Tibial artery (tissue), 4 donors: ENCODE measurements at places on chromosomes 13 and 19.

DNA sequence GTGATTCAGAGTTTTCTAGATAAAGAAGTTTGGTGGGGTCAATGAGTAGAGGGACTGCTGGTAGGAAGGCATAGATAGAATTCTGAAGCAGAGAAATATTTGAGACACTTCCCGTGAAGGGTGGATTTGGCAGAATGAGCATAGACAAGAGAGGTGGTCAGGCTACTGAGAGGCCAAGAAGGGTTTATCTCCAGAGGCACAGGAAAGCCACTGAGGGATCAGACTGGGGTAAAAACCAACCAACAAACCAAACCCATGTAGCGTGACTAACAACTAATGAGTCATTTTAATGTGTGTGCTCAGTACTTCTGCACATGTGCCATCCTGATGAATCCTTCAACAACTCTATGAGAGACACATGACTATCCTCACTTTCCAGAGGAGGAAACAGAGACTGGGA is 60.0 kb upstream of the SERP2 start:
- no peak for DNase-seq

GRCh38 chr13:27199696-27200095 is 28.1 kb upstream of the USP12 start:
- DNase-seq = no peak

DNA sequence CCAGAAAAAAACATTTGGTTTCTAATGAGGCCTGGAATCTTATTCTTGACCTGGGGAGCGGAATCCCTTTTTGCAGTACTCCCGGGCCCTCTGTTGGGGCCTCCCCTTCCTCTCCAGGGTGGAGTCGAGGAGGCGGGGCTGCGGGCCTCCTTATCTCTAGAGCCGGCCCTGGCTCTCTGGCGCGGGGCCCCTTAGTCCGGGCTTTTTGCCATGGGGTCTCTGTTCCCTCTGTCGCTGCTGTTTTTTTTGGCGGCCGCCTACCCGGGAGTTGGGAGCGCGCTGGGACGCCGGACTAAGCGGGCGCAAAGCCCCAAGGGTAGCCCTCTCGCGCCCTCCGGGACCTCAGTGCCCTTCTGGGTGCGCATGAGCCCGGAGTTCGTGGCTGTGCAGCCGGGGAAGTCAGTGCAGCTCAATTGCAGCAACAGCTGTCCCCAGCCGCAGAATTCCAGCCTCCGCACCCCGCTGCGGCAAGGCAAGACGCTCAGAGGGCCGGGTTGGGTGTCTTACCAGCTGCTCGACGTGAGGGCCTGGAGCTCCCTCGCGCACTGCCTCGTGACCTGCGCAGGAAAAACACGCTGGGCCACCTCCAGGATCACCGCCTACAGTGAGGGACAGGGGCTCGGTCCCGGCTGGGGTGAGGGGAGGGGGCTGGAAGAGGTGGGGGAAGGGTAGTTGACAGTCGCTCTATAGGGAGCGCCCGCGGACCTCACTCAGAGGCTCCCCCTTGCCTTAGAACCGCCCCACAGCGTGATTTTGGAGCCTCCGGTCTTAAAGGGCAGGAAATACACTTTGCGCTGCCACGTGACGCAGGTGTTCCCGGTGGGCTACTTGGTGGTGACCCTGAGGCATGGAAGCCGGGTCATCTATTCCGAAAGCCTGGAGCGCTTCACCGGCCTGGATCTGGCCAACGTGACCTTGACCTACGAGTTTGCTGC is at the start of gene ICAM4:
Gene ICAM4 (plus strand): TSS at position 153 of the 935 bp plus-strand sequence. CDS start 58 bp downstream, at position 211.
- DNase-seq = peak; percentile 54

GRCh38 chr13:24642219-24642618 is 38.0 kb upstream of the ATP12A start:
- no peak for DNase-seq

DNA sequence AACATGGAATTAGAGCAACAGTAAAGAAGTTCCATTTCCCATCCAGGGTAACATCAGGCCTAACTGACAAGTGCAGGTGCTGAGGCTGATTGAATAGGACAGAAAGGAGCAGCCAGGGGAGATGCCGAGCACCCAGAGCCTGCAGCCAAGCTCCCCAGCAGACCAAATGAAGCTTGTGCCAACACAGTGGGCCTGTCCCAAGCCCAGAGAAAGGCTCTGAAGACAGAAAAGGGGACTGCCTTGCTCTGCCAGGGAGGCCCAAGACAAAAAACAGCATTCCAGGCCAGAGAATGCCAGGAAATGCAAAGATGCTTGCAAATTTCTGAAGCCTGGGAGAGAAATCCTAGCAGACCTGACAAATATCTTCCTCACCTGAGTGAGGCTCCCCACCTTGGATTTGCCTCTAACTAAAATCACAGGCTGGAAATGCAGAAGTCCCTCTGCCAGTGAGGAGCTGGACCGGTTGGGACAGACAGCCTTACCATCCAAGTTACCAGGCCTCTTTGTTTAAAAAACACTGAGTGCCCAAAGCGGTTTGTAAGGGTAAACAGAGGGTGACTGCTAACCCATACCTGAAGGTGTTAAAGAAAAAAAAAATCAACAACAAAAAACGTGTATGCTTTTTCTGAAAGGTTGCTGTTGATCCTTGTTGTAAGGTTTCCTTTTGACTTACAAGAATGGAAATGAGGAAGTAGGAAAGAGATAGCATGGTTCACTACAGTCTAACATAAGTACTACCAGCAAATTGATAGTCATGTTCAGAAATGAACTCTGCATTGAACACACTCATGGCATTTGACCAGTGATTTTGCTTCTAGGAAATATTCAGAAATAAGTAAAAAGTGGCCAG is 11.8 kb upstream of the HMGB1 start:
- no peak for DNase-seq

GRCh38 chr13:85853901-85854663 is 54.9 kb upstream of the SLITRK6 start:
- DNase-seq = no peak

GRCh38 chr13:86464193-86464592 is 665.0 kb upstream of the SLITRK6 start:
- no peak for DNase-seq

DNA sequence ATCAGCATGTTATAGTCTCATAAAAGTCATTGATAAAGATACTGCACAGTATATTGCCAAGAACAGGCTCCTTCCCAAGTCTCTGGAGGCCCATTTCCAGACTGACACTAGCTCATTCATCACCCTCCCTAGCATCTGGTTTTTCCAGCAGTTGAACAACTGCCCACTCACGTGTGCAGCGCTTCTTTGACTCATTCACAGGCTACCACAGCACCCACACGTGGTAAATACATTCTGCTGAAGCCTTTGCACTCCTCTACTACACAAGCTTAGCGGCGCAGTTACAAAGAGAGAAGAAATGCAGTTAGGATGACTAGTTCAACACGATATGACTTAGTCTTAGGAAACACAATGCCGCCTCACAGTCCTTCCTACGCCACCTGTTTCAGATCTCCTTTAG is 87.7 kb downstream of the DOCK9 start:
- no peak for DNase-seq

- DNase-seq = no peak
Measured at GRCh38 chr13:30520571-30520970, 54.8 kb upstream of the HMGB1 start.

DNA sequence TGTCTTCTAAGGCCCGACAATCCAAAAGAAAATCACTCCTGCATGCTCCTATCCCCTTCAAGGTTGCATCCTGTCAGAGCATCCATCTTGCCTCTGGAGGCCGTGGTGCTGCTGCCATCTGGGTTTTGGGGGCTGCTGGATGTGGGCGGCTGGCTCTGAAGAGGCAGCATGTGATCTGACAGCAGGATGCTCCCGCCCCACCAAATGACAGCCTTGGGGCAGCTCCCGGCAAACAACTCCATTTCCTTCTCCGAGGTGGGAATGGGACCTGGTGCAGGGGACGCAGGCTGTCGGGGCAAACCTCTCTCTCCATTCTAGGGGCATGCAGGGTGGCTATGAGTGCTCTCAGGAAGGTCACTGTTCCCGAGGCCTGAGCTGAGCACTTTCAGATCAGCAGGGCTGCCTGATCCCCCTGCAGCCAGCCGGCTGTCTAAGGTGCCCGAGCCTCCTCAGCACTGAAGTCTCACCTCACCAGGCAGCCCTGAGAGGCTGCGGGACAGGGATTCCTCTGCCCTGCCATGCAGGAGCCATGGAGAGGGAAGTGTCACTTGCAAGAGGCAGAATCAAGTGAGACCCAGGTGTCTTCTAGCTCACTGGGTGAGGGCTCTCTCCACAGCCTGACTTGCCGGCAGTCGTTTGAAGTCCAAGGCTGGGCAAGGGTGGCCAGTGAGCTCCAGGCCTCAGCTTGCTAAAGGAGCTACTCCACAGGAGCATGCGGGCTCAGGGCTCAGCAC is 28.8 kb downstream of the TSSK6 start:
- DNase-seq = no peak

- no peak for DNase-seq
Measured at GRCh38 chr13:52393572-52394357, 12.2 kb downstream of the THSD1 start.

DNA sequence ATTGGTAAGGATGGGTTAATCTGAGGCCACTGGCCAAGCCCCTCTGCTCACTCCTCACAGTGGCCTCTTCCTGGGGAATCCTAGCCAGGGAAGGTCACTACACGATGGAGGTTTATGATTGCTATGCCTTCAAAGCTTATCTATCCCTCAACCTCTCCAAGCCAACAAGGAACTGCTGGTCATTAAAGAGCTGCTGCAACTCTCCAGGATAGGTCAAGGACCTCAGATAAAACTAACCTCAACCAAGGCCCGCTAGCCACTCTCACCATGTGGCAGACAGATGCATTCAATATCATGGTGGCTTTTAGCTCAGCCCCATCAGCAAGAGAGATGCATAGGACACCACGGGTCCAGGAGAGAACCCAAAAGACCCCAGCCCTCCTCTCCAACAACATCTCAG is 71.6 kb downstream of the SERTM1 start:
- DNase-seq = no peak

DNA sequence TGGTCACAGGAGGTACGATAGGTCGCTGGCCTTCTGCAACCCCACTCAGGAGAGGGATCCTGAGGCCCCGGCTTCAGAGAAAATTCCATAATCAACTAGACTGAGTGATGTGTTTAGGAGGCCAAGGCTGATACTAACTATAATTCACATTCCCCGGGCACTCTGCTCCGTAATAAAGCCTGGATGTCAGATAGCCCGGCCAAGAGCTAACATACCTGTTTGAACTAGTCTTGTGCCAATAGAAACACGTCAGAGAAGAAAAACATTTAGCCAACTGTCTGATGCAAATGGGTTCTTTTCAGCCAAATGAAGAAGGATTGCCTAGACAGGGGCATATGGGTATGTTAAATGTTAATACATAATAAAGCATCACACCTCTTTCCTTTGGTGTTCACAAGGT is 204.2 kb downstream of the TSHZ3 start:
- no peak for DNase-seq

- DNase-seq = no peak
Measured at GRCh38 chr19:38049105-38049649, 142.2 kb downstream of the SIPA1L3 start.

GRCh38 chr13:100694722-100695508 is 20.3 kb upstream of the TMTC4 start:
- DNase-seq = no peak

DNA sequence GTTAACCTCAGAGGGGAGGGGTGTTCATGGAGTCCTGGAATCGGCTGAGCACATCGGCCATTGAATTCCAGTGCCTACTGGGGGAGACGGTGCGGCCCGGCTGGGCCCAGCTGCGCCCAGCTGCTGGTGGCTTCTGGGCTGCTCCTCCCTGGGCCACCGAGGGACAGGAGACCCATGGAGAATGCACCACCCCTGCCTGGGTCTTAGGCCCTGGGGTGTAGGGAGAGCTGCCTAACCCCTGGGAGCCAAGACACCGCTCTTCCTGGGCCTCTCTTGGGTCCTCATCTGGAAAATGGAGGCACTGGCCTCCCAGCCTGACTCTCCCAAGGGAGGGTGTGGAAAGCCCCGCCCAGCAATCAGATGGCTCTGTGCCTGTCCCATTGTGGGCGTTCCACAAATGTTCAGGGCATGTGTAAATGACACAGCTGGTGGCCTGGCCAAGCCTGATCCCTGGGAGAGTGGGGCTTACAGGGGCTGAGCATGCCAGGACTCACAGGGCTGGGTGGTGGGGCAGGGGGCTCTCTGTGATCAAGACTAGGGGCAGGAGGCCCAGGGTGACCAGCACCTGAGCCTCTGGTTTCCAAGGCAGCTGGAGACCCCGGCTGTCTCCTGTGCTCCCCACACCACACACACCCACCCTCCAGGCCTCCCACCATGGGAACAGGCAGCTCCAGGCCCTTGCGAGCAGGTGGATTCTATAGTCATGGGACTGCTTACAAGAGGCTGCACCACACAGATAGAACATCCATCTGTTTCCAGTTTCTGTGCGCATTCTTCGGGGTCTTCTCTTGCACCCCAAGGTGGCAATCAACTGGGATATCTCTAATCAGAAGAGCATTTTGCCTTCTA is 150.9 kb downstream of the URI1 start:
- no peak for DNase-seq

- no peak for DNase-seq
Measured at GRCh38 chr19:54517483-54517882, 14.9 kb downstream of the LAIR2 start.

DNA sequence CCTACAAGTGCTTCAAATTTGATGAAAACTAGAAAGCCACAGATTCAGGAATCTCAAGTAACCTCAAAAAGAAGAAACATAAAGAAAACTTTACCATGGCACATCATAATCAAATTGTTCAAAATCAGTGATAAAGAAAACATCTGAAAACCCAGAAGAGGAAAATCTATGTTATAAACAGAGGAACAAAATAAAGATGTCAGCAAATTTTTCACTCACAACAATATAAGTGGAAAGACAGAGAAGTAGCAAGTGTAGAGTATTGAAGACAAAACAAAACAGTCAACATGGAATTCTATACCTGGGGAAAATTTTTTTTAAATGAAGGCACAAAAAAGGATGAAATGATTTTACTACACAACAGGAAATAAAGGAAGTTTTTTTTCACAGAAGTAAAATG is 470.9 kb downstream of the DACH1 start:
- DNase-seq = no peak

- peak; percentile 37 for DNase-seq
Measured at GRCh38 chr19:47176627-47177090, 46.0 kb downstream of the SAE1 start.
